Hippocampal formation (tissue), 2 donors: ENCODE measurements at places on chromosomes 4 and X.

GRCh38 chr4:40587826-40588225 is 41.8 kb downstream of the RBM47 start:
- DNase-seq: no peak

DNA sequence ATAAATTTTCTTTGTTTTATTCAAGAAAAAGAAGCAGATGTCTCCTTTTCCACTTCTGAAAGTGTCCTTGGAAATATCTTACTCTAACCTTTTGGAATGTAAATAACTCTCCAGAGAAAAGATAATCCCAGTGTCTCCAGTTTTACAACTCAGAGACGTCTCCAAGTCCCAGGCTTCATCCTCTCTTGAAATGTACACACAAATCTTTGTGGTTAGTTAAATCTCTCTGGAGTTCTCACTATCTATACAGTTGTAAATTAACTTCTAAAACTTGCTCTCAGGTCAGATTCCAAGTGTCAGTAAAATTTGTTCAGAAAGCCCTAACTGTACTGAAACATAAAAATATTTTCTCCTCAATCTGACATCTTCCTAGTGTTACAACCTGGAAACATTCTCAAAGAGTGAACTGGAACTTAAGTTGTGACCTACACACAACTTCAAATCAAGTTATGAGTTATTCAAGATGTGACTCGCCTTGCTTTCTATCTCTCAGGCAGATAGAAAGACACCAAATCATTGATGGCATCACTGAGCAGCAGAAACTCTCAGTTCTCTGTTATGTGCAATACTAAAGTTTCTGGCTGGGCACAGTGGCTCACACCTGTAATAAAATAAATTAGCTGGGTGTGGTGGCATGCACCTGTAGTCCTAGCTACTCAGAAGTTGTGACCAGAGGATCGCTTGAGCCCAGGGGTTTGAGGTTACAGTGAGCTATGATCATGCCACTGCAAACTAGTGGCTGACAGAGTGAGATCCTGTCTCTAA is 284.2 kb downstream of the RCHY1 start:
- no peak for DNase-seq

DNA sequence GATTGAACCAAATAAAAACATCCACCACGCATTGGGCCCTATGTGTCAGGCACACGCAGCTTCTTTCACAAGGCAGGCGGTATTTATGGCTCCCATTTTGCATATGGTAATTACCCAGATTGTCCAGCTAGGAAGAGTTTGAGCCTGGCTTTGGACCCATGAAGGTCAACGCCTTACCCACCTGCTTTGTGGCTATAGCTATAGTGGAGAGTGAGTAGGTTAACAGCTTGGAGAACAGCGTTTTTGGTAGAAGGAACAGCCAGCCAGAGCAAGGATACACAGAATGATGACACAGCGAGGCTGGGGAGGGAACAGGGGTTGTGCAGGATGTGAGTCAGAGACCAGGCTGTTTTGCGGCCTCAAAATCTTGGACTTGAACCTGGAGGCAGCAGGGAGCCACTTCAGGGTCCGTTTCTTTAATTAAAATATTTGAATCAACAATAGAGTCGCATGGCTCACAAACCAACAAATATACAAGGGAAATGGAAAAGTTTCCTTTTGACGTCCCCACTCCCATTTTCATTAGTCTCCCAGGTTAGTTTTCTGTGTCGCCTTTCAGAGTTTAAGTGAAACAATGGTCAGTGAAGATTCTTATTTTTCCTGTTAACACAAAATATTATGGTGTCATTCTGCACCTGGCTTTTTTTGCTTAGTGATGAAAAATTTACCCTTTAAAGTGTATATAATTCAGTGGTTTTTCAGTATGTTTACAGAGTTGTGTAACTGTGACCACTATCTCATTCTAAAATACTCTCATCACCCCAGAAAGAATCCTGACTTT is 118.2 kb upstream of the STX18 start:
- no peak for DNase-seq

DNA sequence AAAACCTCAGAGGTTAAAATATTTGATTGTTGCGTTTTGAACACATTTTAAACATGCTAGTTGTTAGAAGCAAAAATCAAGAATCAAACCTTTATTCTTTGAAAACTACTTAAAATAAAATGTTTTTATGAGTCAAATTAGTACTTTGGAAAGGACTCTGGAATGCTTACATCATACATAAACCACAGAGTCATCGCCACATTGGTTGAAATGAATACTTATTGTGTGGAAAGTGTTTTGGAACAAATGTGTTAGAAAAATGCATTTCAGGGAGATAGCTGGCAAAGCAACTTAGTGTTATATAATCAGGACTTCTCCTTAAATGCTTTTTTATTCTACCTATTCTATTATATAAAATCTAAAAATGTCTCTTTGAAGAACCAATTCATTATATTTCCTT is 49.4 kb upstream of the CAMK2D start:
- no peak for DNase-seq

GRCh38 chr4:186217733-186218293 is 9.5 kb upstream of the KLKB1 start:
- no peak for DNase-seq

- DNase-seq: no peak
Measured at GRCh38 chr4:55993994-55994663, 45.4 kb downstream of the CEP135 start.
